ENCODE measurements at places on chromosomes 5 and 9.

DNA sequence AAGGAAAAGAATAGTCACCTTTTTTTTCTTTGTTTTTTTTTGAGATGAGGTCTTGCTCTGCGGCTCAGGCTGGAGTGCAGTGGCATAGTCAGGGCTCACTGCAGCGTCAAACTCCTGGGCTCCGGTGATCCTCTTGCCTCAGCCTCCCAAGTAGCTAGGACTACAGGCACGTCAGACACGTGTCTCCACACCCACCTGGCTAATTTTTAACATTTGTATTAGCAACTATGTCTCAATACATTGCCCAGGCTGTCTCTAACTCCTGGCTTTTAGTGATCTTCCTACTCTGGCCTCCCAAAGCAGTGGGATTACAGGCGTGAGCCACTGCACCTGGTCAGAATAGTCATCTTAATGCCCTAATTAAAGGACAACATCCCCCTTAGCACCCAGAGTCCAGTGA lies 54.4 kb upstream of the CTSL start:
- no peak for DNase-seq

DNA sequence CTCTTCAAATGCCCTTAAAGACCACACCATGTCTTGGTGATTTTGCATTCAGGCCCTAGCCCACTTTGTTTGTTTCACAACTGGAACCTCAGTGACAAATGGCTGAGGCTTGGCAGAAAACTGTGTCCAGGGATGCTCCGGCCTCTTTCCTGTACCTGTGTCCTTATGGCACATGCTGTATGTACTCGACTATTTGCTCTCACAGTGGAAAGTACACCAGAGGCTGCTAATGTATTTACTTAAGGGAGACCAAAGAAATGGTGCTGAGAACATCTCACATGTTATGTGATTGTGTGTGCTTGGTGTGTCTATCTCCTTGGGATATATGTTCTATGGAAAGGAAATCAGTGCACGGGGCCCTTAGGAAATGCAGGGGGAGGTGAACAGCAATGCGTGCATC lies 263.3 kb downstream of the GADD45G start:
- no peak for DNase-seq

DNA sequence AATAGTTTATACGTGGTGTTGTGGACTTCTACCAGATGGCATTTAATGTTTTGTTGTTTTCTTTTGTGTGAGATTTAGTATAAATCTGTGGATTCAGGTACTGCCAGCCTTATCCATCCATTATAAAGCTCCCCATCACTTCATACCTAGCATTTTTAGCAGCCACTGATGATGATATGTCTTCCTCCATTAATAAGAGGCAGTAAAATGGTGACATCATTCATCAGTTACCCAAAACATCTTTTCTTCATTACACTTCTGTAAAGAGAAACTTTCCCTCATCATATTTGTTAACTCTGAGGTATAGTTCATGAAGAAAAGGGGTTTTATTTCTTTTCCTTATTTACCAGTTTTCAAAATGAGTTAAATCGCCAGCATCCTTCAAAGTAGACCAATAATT lies 19.4 kb downstream of the CHD1 start:
- DNase-seq: no peak

DNA sequence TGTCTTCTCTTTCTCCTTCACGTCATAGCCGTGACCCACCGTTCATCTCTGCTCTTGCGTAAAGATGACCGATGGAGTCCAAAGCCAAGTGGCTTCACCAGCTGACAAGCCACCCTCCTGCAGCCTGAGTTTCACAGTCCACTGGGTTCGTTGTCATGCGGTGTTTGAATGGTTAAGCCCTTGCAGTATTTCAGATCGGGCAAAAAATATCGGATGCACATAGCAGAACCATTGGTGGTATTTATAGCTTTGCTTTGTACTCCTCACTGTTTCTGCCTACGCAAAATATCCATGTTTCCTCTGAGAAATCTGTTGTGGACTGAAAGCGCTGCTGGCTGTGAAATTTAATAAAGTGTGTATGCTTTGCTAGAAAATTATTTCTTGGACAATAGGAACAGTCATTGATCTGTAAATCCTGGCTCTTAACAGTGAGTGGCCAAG lies 34.5 kb upstream of the NCS1 start:
- no peak for DNase-seq

DNA sequence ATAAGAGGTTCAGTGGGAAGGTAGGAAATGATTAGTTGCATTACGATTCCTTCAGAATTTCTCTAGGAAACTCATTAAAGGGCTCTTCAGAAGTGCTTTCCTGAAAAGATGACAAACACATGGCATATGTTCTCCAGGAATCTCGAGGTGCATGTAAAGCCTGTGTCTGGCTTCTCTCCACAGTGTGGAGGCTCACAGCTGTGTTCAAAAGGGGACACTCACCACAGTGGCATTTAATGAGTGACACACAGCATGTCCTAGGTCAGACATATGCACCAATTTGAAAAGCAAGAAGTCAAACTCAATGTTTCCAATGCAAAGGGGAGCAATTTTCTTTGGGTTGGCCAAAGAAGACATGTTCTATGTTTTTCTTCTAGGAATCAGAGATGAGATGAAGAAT lies 976.9 kb downstream of the MAT2B start:
- no peak for DNase-seq
